Calu3 (cell line): ENCODE measurements at places on chromosomes 2 and 18. TPM values are rescaled to one million over a fixed set of nuclear protein-coding genes. Genes with fewer than 3 reads are reported as not detected.

- no peaks in the 10 kb centered on the region for H3K36me3 ChIP-seq
- no peak for DNase-seq
- H3K4me1 ChIP-seq = no peaks in the 10 kb centered on the region
- no peak overlapping the region for H3K27ac ChIP-seq
- H3K4me3 ChIP-seq = no peak overlapping the region
These were observed 3.6 kb upstream of the PLB1 start for GRCh38 chr2:28492282-28492681.

DNA sequence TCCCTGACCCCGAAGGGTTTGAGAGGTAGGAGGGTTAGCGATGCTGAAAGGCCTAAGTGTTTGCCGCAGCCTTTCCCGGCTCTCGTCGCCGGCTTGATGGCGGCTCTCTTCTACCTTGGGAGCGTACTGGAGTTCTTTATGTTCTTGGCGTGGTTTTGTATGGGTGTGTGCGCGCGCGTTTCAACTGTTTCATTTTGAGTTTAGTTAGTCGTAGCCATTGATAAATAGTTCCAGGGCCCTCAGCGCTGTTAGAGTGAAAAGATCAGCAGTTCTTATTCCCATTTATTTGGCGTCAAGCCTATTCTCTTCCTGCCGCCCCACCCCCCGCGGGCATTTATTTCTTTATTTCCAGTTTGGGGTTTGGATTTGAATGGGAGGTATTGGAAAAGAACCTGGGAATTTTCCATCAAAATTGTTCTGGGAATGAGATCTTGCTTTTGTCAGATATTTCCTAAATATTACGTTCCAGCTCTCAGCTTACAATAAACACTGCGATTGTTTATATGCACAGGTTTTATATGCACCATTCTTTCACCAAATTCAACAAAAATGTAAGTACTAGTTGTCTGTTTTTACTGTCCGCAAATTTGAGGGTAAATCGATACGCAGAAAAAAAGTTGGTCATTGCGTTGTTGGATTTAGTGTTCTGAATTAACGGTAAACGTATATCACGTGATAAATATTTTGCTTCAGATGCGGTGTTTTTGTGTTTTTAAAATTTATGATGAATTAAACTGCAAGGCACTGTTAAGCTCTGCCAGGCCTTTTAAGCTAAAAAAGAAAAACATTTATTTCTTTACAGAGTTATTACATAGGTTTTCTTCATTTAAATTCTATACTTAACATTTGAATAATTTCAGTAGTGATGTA is 954 bp downstream of the CCNT2 start:
- peak overlapping the region; percentile 99 for H3K4me3 ChIP-seq
- DNase-seq = no peak
- H3K27ac ChIP-seq = peak overlapping the region; percentile 99

DNA sequence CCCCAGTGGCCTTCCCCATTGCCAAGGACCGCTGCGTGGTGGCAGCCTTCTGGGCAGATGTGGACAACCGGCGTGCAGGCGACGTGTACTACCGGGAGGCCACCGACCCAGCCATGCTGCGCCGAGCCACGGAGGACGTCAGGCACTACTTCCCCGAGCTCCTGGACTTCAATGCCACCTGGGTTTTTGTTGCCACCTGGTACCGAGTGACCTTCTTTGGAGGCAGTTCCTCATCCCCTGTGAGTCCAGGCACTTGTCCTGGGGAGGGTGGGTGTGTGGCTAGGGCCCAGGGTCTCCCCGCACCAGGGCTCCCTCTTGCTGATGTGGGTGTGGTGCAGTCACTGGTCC is 31.9 kb downstream of the SNED1 start:
- H3K4me1 ChIP-seq = no peaks in the 10 kb centered on the region
- peaks cover 11% of the 10 kb centered on the region for H3K27me3 ChIP-seq
- DNase-seq = no peak
- H3K36me3 ChIP-seq = no peaks in the 10 kb centered on the region
- H3K27ac ChIP-seq = no peak overlapping the region
- no peak overlapping the region for H3K4me3 ChIP-seq

DNA sequence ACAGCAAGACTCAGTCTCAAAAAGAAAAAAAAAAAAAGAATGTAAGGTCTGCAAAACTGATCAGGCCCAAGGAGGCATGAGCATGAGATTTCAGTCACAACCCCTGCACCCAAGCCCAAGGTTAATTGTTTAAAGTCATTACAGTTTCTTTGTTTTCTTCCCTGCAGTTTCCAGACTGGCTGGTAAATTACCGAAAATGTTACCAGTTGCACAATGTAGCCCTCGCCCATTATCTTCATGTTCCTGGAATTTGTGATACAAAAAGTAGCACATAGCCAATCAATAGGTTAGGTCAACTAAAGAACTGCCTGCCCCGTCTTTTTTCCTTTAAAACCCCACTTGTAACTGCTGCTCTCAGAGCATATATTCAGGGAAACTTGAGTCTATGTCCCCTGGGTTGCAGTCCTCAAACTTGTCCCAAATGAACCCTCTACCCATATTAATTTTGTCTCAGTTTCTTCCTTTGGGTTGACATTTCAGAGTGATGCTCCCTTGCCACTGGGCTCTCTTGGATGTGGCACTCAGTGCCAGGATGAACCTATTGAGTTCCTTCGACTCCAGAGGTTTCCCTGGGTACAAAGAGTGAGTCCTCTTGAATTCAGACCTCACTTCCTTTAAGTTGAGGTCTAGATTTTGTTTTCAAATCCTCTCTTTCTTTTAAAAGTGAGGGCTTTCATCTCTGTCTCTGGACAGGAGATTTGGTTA is 216.2 kb upstream of the HS6ST1 start:
- H3K27me3 ChIP-seq = no peaks in the 10 kb centered on the region
- peaks cover 26% of the 10 kb centered on the region for H3K4me1 ChIP-seq
- no peak overlapping the region for H3K4me3 ChIP-seq
- DNase-seq = no peak
- H3K36me3 ChIP-seq = peaks cover 6% of the 10 kb centered on the region
- H3K27ac ChIP-seq = no peak overlapping the region

GRCh38 chr2:170509452-170510193 is 205.5 kb upstream of the SP5 start:
- H3K36me3 ChIP-seq = no peaks in the 10 kb centered on the region
- DNase-seq = no peak
- H3K4me1 ChIP-seq = no peaks in the 10 kb centered on the region

GRCh38 chr2:198004921-198005829 is 200.8 kb downstream of the PLCL1 start:
- no peaks in the 10 kb centered on the region for H3K27me3 ChIP-seq
- H3K36me3 ChIP-seq = no peaks in the 10 kb centered on the region
- no peak overlapping the region for H3K27ac ChIP-seq
- H3K4me3 ChIP-seq = no peak overlapping the region
- DNase-seq = no peak
- peaks cover 8% of the 10 kb centered on the region for H3K4me1 ChIP-seq

DNA sequence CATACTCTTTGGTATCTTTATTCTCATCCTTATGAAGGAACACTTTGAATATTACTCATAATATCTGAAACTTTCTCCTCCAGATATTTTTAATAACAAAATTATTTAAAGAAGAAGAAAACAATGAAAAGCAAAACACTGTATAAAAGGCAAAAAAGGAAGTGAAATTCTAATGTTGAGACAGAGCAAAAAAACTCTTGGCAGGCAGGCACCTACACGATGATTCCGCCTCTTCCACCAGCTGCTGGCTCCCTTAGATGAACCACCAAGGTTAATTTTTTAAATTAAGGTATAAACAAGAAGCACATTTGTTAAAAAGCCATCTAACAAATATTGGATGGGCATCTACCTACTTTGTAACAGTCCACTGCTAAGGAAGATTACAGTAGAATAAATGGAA is 434.7 kb downstream of the EPHA4 start:
- H3K27ac ChIP-seq = no peak overlapping the region
- no peak overlapping the region for H3K4me3 ChIP-seq
- DNase-seq = no peak
- H3K36me3 ChIP-seq = no peaks in the 10 kb centered on the region
- no peaks in the 10 kb centered on the region for H3K27me3 ChIP-seq

DNA sequence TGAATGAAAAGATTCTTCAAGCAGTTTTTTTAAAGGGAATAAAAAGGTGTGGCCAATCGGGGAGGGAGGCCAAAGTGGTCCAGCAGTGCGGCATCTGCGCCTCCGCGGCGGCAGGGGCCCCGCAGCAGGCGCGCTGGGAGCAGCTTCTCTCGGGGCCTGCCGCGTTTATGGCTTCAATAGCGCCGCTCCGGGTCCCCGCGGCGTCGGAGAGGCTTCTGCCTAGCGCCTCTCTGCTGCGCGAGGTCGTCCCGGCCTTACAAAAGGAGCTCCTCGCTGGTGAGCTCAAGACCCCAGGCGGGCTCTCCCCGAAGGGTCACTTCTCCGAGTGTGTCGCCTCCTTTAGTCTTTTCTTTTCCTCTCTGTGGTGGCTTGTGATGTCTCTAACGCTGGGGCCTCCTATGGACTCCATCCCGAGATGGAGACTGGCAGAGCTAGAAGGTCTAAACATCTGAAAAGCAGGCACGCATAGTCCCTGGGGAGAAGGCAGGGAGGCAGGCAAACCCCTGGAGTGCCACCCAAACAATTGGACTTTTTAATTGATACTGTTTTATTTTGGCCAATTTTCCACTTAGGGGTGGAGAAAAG is 67.1 kb downstream of the SUMO1 start:
- no peak overlapping the region for H3K27ac ChIP-seq
- peaks cover 13% of the 10 kb centered on the region for H3K4me1 ChIP-seq
- DNase-seq = no peak
- H3K4me3 ChIP-seq = no peak overlapping the region

DNA sequence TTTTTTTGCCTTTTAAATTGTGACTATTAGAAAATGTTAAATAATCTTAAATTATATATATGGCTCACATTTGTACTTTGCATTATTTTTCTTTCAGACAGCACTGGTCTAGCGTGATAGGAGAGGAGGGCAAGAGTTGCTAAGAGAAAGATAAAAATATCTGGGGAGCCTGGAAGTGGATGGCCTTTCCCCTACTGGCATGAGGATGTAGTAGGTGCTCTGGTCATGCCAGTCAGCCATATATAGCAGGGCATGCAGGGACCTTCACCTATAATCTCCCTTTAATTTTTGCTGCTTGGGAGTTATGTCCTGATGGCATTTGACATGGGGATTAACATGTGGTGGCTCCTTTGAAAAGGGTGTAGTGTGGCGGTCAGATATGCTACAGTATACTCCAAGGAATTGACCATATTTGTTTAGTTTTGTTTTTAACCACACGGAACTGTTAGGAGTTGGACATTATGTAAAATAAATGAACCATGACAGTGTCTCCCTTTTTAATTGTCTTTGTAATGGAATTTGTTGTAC is 144.7 kb downstream of the BABAM2 start:
- H3K27me3 ChIP-seq = no peaks in the 10 kb centered on the region
- H3K4me3 ChIP-seq = no peak overlapping the region
- no peaks in the 10 kb centered on the region for H3K36me3 ChIP-seq
- no peak for DNase-seq

- no peaks in the 10 kb centered on the region for H3K36me3 ChIP-seq
- no peak overlapping the region for H3K27ac ChIP-seq
- DNase-seq = no peak
- no peaks in the 10 kb centered on the region for H3K27me3 ChIP-seq
- no peaks in the 10 kb centered on the region for H3K4me1 ChIP-seq
These were observed 474.2 kb upstream of the MYT1L start for GRCh38 chr2:2805263-2805662.

DNA sequence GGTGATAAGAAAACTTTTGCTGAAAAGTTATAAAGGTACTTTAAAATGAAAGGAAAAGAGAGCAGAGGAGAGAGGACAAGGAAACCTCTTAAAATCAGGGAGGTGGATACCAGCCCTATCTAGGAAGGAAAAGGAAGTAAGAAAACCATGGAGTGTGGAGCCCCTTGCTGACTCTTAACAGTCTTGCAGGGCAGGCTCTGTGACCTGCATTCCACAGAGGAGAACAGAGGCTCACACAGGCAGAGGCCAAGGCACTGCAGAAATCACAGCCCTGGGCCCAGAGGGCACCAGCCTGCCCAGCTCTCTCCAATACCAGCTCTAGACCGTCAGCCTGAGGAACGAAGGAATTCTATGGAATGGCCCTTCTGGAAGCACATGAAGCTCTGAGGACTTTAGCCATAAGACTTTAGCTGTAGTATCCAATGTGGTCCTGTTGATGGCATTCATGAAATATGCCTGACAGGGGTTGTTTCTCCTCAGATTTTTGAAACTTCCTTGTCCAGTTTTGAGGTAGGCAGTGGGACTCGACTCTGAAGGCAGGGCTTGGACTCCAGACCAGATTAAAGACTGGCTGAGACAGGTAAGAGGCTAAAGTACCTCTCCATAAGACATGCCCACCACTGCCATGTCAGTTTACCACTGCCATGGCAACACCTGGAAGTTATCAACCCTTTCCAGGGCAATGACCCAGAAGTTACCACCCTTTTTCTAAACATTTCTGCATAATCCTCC is 216.3 kb downstream of the ANAPC1 start:
- H3K27ac ChIP-seq = peak overlapping the region; percentile 73
- H3K4me3 ChIP-seq = no peak overlapping the region
- peaks cover 29% of the 10 kb centered on the region for H3K4me1 ChIP-seq
- no peaks in the 10 kb centered on the region for H3K27me3 ChIP-seq
- DNase-seq = peak; percentile 60

- H3K4me3 ChIP-seq = no peak overlapping the region
- DNase-seq = no peak
- no peak overlapping the region for H3K27ac ChIP-seq
- H3K27me3 ChIP-seq = no peaks in the 10 kb centered on the region
- H3K36me3 ChIP-seq = no peaks in the 10 kb centered on the region
These were observed 69.8 kb downstream of the NEB start for GRCh38 chr2:151664520-151664919.

- no peaks in the 10 kb centered on the region for H3K27me3 ChIP-seq
- H3K27ac ChIP-seq = peak overlapping the region; percentile 34
- H3K4me1 ChIP-seq = peaks cover 45% of the 10 kb centered on the region
- no peaks in the 10 kb centered on the region for H3K36me3 ChIP-seq
- DNase-seq = no peak
These were observed 37.5 kb downstream of the MAP4K3 start for GRCh38 chr2:39399570-39399969.

TGFA gene
- total RNA-seq = 80.0 and 104 TPM in 2 replicates

CDK15 gene
- total RNA-seq = not detected in 2 replicates

SCG2 gene
- 0.52 and 0.56 TPM in 2 replicates for total RNA-seq

LRP1B gene
- total RNA-seq = 0.05 and 0.21 TPM in 2 replicates

VWC2L gene
- not detected in 2 replicates for total RNA-seq

WDPCP gene
- total RNA-seq = 7.4 and 9.0 TPM in 2 replicates

NIF3L1 gene
- total RNA-seq = 38.4 and 39.7 TPM in 2 replicates
